ENCODE measurements at places on chromosomes 7 and 10. TPM values are rescaled to one million over a fixed set of nuclear protein-coding genes. Genes with fewer than 3 reads are reported as not detected.

- peaks cover 26% of the 10 kb centered on the region for H3K27me3 ChIP-seq
- H3K4me3 ChIP-seq, result no peak overlapping the region
- no peaks in the 10 kb centered on the region for H3K36me3 ChIP-seq
- no peaks in the 10 kb centered on the region for H3K4me1 ChIP-seq
- DNase-seq, result no peak
Measured at GRCh38 chr10:125482637-125483036, 200.3 kb downstream of the TEX36 start.

DNA sequence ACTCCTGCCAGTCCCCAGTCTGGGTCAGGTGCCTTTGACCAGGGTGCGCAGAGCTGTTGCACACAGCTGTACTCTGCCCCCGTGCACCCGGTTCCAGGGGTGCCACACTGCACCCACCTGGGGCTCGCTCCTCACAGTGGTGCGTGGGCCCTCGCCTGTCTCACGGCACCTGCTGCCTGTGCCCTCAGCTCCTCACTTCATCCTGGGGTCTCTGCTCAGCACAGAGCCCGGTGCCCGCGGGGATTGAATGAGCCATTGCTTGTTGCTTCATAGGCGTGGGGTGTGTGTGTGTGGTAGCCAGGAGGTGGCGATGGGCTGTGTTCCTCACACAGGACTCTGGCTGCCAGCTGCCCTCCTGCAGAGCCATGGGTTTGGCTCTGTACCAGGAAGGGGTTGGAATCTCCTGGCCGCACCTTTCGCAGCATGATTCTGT, 18.5 kb downstream of the EIF3B start:
- DNase-seq, result peak; percentile 41
- H3K36me3 ChIP-seq, result peaks cover 40% of the 10 kb centered on the region
- H3K27me3 ChIP-seq, result no peaks in the 10 kb centered on the region
- no peak overlapping the region for H3K27ac ChIP-seq
- H3K4me3 ChIP-seq, result no peak overlapping the region

GRCh38 chr7:152145853-152146466, 120.5 kb downstream of the GALNT11 start:
- H3K4me3 ChIP-seq, result no peak overlapping the region
- peak overlapping the region; percentile 74 for H3K27ac ChIP-seq
- peaks cover 11% of the 10 kb centered on the region for H3K4me1 ChIP-seq
- DNase-seq, result no peak
- H3K27me3 ChIP-seq, result no peaks in the 10 kb centered on the region

BTBD16 gene
- not detected for total RNA-seq

DNA sequence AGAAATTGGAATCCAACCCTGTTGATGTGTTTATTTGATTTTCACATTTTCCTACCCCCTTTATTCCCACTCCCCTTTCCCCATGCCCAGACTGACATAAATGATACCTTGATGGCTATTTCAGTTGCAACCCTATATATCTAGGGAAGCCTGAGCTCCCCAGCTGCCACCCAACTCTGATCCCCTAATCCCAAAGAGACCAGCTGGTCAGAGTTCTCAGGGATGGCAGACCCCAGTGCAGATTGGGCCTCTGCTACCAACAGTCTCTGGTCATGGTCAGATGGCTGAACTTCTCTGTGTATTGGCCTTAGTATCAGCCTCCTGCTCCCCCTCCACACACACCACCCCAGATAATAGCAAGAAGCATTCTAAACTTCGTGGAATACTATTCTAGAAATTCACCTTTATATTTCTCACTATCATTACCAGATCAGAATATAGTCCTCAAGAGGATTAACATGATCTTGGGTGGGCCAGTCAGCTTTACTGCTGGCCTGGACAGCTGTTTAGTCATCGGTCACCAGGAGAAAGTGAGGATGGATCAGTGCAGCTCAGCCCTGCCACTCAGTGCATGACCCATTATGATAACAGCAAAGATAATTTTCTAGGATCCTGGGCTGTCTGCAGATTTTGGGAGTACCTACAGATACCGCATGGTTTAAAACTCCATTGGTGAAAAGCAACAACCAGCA, 24.5 kb upstream of the BTRC start:
- no peaks in the 10 kb centered on the region for H3K4me1 ChIP-seq
- no peaks in the 10 kb centered on the region for H3K36me3 ChIP-seq
- H3K4me3 ChIP-seq, result no peak overlapping the region
- H3K27me3 ChIP-seq, result peaks cover 28% of the 10 kb centered on the region
- DNase-seq, result no peak
- H3K27ac ChIP-seq, result no peak overlapping the region

GRCh38 chr7:84339306-84339705, 144.7 kb upstream of the SEMA3A start:
- H3K27me3 ChIP-seq, result no peaks in the 10 kb centered on the region
- no peak for DNase-seq
- no peaks in the 10 kb centered on the region for H3K36me3 ChIP-seq
- no peaks in the 10 kb centered on the region for H3K4me1 ChIP-seq
- no peak overlapping the region for H3K4me3 ChIP-seq
- H3K27ac ChIP-seq, result no peak overlapping the region

TRIM4 gene
- 29.9 TPM for total RNA-seq

DNA sequence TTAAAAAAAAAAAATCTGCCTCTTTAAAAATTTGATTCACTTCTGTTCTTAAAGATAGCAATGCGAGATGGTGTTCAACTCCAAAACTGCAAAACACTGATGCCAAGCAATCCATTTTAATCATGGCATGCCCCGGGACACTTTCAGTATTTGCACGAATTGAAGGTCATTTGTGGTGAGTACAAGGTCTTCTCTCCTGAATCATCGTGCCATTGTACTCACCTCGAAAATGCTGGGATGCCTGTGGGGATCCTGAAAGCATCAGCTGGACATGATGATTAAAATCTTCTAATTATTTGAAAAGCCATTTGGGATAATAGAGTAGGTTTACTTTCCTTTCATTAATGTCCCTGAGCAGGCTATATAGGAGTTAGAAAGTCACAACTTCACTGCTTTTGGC, 125.1 kb upstream of the NRP1 start:
- no peak overlapping the region for H3K4me3 ChIP-seq
- no peaks in the 10 kb centered on the region for H3K27me3 ChIP-seq
- DNase-seq, result no peak
- H3K36me3 ChIP-seq, result no peaks in the 10 kb centered on the region
- H3K4me1 ChIP-seq, result no peaks in the 10 kb centered on the region

GRCh38 chr7:99639267-99639666, 22.5 kb downstream of the ZSCAN25 start:
- no peak for DNase-seq
- peaks cover 8% of the 10 kb centered on the region for H3K4me1 ChIP-seq
- no peak overlapping the region for H3K27ac ChIP-seq
- H3K27me3 ChIP-seq, result no peaks in the 10 kb centered on the region

DNA sequence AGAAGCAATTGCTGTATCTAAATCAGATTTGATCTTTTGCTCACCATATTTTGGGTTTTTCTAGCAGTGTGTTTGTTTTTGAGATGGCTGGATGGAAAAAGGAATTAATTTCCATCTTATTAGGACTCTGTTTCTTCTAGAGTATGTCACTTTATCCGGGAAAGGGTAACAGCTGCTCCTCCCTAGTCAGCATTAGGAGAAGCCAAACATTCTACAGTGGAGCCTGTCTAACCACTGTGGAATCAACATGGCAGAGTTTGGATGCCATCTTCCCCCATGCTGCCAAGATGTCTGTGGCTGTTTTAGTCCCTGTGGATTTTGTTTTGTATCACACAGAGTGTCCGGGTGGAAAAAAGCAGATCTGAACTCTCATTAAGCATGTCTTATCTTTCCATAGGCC, 16.0 kb upstream of the LMOD2 start:
- H3K4me1 ChIP-seq, result no peaks in the 10 kb centered on the region
- H3K27ac ChIP-seq, result no peak overlapping the region
- no peak overlapping the region for H3K4me3 ChIP-seq

DNA sequence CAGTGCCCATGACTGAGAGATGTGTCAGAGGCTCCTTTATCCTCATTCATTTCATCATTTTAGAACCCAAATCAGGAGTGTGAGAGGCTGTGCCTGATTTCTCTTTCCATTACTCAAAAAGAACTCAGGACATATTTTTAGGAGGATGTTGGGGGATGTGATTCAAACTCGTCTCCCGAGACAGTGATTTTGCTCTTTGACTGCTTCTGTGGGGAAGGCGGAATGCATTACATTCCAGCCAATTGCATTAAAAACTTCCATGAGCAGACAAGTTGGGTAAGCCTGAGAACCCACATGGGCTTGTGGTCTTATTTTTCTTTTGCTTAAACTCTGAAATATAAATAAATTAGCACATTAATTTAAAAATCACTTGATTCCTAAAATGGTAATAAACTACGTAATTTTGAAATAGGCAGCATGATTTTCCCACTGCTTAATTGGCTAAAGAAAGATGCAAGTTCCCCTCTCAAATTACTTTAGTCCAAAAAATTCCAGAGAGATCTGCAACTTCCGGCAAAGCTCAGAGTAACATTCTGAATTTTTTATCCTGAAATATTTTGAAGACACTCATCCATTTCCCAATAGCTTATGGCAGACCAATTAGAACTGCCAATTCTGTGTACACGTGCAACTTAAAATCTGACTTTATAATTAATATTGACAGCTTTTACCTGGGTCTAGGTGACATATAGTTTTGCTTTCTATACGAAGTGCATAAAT, 185.6 kb downstream of the C7orf25 start:
- DNase-seq, result no peak
- H3K4me1 ChIP-seq, result no peaks in the 10 kb centered on the region
- H3K27ac ChIP-seq, result no peak overlapping the region
- no peaks in the 10 kb centered on the region for H3K27me3 ChIP-seq
- no peak overlapping the region for H3K4me3 ChIP-seq

DNA sequence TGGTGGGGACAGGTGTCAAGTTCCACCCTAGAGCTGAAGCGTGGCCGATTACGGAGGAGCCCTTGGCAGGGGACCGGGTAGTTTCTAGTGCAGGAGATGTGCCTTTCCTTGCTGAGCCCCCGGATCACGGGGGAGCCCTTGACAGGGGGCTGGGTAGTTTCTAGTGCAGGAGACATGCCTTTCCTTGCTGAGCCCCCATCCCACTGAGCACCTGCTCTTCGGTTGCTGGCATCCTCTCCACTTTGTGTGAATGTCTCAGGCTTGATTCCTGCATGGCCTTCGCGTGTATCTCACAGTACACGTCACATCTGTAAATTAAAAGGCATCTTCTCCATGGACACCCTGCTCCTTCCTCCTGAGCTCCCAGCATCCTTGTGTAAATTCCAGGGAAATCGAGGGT, 263.5 kb downstream of the ADARB2 start:
- H3K4me1 ChIP-seq, result no peaks in the 10 kb centered on the region
- H3K27ac ChIP-seq, result no peak overlapping the region
- no peak for DNase-seq
- no peaks in the 10 kb centered on the region for H3K36me3 ChIP-seq
- peaks cover 6% of the 10 kb centered on the region for H3K27me3 ChIP-seq

PLEKHS1 gene
- 0.81 TPM for total RNA-seq

PSMA2 gene
- 90.3 TPM for total RNA-seq

DNA sequence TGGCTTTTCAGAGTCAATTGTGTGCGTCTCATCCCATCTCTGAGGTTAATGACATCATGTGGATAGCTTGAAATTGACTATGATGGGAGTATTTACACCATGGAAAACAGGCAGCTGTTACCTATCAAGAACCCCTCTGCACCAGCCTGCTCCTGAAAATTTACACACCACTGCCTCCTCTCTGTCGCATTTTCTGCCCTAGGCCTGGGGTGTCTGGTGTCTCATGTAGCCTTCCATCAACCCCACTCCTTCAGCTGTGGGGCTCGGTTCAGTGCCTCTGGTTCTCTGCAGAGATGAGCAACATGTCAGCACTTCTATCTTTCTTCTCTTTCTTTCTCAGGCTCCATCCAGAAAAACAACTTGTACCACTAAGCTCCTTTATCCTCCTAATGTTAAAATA, 600.5 kb downstream of the TYW1 start:
- H3K4me1 ChIP-seq, result no peaks in the 10 kb centered on the region
- no peaks in the 10 kb centered on the region for H3K27me3 ChIP-seq
- no peak for DNase-seq
- no peak overlapping the region for H3K4me3 ChIP-seq
- H3K36me3 ChIP-seq, result no peaks in the 10 kb centered on the region

HOXA10 gene
- 0.88 TPM for total RNA-seq

- H3K36me3 ChIP-seq, result no peaks in the 10 kb centered on the region
- H3K4me3 ChIP-seq, result no peak overlapping the region
- no peaks in the 10 kb centered on the region for H3K27me3 ChIP-seq
- no peak overlapping the region for H3K27ac ChIP-seq
- H3K4me1 ChIP-seq, result no peaks in the 10 kb centered on the region
Measured at GRCh38 chr7:12805957-12806356, 118.5 kb downstream of the ARL4A start.

GRCh38 chr10:43209651-43210141, 57.2 kb downstream of the RASGEF1A start:
- no peaks in the 10 kb centered on the region for H3K36me3 ChIP-seq
- H3K27ac ChIP-seq, result no peak overlapping the region
- H3K4me1 ChIP-seq, result peaks cover 4% of the 10 kb centered on the region
- H3K27me3 ChIP-seq, result no peaks in the 10 kb centered on the region

SUN3 gene
- total RNA-seq, result not detected

- DNase-seq, result no peak
- H3K36me3 ChIP-seq, result no peaks in the 10 kb centered on the region
- peaks cover 6% of the 10 kb centered on the region for H3K27me3 ChIP-seq
- H3K27ac ChIP-seq, result no peak overlapping the region
- no peak overlapping the region for H3K4me3 ChIP-seq
Measured at GRCh38 chr7:47807126-47807525, 141.1 kb downstream of the PKD1L1 start.

- peaks cover 62% of the 10 kb centered on the region for H3K27me3 ChIP-seq
- no peak overlapping the region for H3K27ac ChIP-seq
- H3K4me3 ChIP-seq, result no peak overlapping the region
- peaks cover 14% of the 10 kb centered on the region for H3K4me1 ChIP-seq
- no peak for DNase-seq
Measured at GRCh38 chr10:130244928-130245495, 108.8 kb downstream of the GLRX3 start.

PKD2L1 gene
- not detected for total RNA-seq

GRCh38 chr7:44330331-44330730, 4.9 kb upstream of the CAMK2B start:
- no peaks in the 10 kb centered on the region for H3K36me3 ChIP-seq
- H3K4me1 ChIP-seq, result peaks cover 5% of the 10 kb centered on the region
- no peak overlapping the region for H3K4me3 ChIP-seq

- no peak overlapping the region for H3K4me3 ChIP-seq
- H3K27ac ChIP-seq, result no peak overlapping the region
- DNase-seq, result no peak
Measured at GRCh38 chr7:50641442-50642405, 76.5 kb upstream of the DDC start.

STEAP2 gene
- 3.1 TPM for total RNA-seq

- H3K4me3 ChIP-seq, result no peak overlapping the region
- H3K4me1 ChIP-seq, result peaks cover 7% of the 10 kb centered on the region
- H3K27me3 ChIP-seq, result peaks cover 39% of the 10 kb centered on the region
- H3K36me3 ChIP-seq, result no peaks in the 10 kb centered on the region
- DNase-seq, result no peak
- no peak overlapping the region for H3K27ac ChIP-seq
Measured at GRCh38 chr10:28631896-28632583, 45.3 kb upstream of the BAMBI start.

Data from natural killer cell treated with Interleukin-12 subunit alpha and Interleukin-12 subunit beta and Interleukin-15 and Interleukin-18, amount 100 ng/mL, for 72 hours (primary cell).